Tibial nerve (tissue), 4 donors: ENCODE measurements at places on chromosomes 5 and 9.

DNA sequence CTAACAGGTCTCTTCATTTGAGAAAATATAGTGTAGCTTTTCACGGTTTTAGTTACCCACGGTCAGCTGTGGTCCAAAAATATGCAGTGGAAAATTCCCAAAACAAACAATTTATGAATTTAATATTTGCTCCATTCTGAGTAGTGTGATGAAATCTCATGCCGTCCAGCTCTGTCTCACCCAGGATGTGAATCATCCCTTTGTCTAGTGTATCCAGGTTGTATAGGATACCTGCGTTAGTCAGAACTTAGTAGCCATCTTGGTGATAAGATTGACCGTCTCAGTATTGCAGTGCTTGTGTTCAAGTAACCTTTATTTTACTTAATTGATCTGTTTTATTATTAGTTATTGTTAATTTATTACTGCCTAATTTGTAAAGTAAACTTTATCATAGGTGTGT is 41.1 kb downstream of the NDUFS4 start:
- DNase-seq: no peak

DNA sequence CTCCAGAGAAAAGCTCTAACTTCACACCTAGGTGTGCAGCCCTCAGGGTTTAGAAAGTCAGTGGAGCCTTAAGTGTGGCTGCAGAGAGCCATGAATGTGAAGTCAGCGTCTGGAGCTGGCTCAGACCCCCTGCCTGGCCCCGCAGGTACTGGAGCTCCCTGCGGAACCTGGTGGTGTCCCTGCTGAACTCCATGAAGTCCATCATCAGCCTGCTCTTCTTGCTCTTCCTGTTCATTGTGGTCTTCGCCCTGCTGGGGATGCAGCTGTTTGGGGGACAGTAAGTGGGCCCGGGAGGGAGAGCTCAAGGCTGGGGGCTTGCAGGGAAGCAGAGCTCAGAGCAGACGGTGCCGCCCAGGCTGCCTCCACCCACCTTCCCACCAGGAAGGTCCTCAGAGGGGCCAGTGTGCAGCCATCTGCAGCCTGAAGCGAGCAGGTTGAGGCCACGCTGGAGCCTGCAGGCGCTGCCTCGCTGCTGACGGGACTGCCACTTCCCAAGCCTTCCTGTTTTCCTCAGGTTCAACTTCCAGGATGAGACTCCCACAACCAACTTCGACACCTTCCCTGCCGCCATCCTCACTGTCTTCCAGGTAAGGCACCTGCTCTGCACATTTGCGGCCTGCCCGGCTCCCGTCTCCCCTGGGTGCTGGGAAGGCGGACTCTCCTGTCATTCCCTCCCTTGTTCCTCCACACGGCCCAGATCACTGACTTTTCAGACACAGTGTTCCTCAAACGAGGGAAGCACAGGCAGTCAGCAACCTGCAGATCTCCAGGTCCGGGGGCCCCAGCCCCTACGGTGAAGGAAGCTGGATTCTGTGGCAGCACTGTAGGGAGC is 108.9 kb downstream of the CACNA1B start:
- DNase-seq: no peak

DNA sequence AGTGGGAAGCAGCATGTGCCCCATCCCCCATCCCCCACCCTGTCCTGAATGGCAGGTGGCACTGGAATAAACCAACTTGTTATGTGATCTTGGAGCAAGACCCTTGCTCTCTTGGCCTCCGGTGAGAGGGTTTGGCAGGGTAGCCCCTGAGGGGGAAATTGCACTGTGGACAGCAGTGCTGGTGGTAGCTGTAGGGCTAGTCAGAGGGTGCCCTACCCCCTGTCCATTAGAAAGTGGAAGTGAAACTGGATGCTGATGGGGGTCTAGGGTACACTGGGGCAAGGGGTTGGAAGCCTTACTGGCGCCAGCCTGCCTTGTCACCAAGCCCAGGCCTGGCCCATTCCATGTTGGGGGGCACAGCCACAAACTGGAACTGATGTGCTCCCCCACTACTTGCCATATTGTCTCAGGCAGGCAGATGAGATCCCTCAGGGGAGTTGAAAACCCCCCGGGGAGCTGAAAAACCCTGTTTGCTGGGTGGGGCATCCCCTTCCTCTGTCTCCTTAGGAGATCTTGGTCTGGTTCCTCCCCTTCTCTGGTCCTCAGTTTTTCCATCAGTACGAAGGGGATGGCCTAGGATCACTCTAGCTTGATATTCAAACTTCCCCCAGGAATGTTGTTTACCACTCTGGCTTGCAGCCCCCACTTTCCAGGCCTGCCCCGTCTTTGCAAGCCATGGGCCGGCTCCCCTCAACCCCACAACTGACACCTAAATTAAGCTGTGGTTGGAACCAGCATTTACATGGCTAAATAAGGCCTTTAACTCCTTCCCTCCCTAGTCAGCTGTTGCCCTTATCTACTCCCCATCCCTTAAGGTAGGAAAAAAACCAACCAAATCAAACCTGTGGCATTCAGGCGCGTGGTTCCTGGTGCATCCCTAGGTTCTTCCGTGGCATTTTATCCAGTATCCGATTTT is 14.4 kb upstream of the SYNPO start:
- no peak for DNase-seq

DNA sequence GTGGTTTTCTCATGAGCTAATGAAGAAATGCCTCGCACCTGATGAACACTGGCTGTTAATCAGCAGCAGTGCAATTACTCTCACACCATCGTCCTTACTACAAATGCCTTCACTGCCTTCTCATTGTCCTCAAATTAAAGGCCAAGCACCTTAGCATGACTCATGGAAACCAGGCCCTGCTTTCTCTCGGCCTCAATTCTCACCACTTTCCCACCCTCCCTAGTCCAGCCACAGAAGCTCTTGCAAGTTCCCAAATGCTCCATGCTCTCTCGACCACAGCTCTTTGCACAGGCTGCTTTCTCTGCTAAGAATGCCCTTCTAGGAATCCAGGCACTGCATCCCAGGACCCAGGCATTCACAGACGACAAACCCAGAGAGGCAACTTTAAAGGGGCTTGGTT is 94.6 kb upstream of the KLF4 start:
- DNase-seq: no peak

DNA sequence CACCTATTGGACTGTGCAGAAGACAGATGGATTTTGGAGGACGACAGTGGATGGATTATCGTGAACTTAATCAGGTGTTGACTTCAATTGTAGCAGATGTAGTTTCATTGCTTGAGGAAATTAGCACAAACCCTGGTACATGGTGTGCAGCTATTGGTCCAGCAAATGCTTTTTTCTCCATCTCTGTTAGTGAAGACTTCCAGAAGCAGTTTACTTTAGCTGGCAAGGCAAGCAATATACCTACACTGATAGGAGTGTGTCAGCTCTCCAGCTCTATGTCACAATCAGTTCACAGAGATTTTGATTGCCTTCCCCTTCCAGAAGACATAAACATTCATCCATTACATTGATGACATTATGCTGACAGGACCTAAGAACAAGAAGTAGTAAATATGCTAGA is 35.7 kb upstream of the ROR2 start:
- no peak for DNase-seq
